ENCODE measurements at places on chromosomes 3 and 15.

DNA sequence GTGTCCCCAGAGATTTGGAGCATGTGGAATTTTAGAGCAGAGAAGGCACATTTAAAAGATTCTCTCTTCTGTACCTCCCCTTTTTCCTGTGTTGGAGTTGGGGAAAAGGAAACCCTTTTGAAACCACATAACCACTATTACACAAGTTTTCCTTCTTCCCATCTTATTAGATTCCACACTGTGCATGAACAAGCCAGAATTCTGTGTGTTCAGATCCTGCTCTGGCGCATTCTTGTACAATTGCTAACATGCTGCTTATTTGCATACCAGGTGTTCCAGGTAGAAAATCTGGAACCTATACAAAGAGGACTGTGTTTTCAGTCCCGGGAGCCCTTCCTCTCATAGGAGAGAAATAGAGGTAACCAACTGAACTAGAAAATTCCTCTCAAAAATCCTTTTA, 2.6 kb upstream of the CIB2 start:
- no peak overlapping the region for H3K27ac ChIP-seq
- H3K27me3 ChIP-seq = no peaks in the 10 kb centered on the region
- no peak for DNase-seq
- no peaks in the 10 kb centered on the region for H3K36me3 ChIP-seq

- H3K4me3 ChIP-seq = no peak overlapping the region
Observed at GRCh38 chr15:101062063-101062462, 142.9 kb downstream of the LRRK1 start.

DNA sequence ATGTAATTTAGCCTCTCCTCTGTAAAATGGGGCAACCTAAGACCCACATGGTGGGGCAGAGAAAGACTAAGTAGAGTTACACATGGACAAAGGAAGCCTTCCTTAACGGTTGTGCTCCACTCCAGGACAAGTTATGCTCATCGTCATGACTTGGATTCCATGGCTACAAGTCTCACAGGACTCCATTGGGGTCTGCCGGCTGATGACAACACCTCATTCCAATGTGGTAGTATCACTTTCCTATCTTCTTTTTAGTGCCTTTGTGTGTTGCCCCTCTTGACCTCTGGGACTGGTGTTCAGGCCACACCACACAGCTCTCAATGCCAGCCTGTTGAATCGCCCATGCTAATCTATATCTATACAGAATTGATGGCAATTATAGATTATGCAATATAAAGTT, 181.3 kb upstream of the WNT5A start:
- DNase-seq = no peak
- H3K36me3 ChIP-seq = no peaks in the 10 kb centered on the region
- H3K4me1 ChIP-seq = no peaks in the 10 kb centered on the region
- no peak overlapping the region for H3K4me3 ChIP-seq

GRCh38 chr3:14990780-14991148, 43.4 kb downstream of the NR2C2 start:
- no peak overlapping the region for H3K4me3 ChIP-seq
- no peak for DNase-seq
- H3K36me3 ChIP-seq = no peaks in the 10 kb centered on the region
- H3K27ac ChIP-seq = no peak overlapping the region
- H3K4me1 ChIP-seq = no peaks in the 10 kb centered on the region

GRCh38 chr3:53195066-53195450, 34.0 kb downstream of the PRKCD start:
- peaks cover 9% of the 10 kb centered on the region for H3K4me1 ChIP-seq
- H3K27ac ChIP-seq = no peak overlapping the region
- H3K36me3 ChIP-seq = peaks cover 4% of the 10 kb centered on the region
- H3K4me3 ChIP-seq = no peak overlapping the region

GRCh38 chr15:78003539-78004008, 73.9 kb downstream of the TBC1D2B start:
- no peak overlapping the region for H3K27ac ChIP-seq
- DNase-seq = no peak
- H3K27me3 ChIP-seq = no peaks in the 10 kb centered on the region

DNA sequence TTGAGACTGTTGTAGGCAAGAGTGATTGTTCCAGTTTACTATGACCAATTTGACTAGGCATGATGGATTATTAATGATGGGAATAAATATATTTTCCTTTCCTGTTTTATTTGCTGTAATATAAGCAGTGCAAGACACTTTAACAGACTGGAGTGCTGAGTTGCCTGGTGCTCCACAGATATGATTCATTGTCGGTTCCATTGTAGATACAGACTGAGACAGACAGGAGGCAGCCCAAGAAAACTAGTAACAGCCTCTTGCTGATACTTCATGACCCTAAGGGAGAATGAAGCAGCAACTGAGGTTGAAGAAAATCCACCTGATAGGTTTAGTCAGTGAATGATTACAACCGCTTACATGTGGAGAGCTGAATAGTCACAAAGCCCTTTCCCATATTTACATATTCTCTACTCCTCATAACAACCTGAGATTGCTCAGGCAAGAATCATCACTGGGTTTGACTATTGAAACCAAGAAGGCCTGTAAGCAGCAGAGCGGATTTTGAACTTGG, 235.1 kb upstream of the TPRG1 start:
- no peak overlapping the region for H3K4me3 ChIP-seq
- H3K27me3 ChIP-seq = no peaks in the 10 kb centered on the region
- no peak for DNase-seq
- no peaks in the 10 kb centered on the region for H3K4me1 ChIP-seq
- H3K36me3 ChIP-seq = no peaks in the 10 kb centered on the region

DNA sequence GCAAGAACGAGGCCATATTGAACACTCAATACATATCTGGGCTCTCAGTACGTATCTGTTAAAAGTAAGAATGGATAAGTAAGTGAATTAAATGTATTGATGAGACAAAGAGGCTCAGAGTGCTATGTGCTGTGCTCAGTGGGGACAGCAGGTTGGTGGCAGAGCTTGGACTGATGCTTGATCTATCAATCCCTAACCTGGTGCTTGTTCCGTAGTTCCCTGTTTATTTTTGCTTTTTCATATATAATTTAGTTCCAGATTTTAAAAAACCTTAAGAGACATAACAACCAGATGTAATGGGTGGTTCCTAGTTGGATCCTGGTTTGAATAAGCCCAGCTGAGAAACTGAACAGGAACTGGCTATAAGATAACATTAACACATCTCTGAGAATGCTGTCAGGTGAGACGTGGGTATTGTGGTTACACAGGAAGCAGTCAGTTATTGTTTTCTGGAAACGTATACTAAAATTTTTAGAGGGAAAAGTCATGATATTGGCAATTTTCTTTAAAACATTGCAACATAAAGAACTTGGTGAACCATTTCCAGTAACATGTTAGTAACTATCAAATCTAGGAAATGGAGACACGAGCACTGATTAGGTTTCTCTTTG, 120.5 kb downstream of the FOXB1 start:
- no peaks in the 10 kb centered on the region for H3K27me3 ChIP-seq
- H3K27ac ChIP-seq = no peak overlapping the region
- no peaks in the 10 kb centered on the region for H3K36me3 ChIP-seq
- no peak for DNase-seq

GRCh38 chr3:70789878-70790277, 477.4 kb upstream of the MDFIC2 start:
- no peaks in the 10 kb centered on the region for H3K36me3 ChIP-seq
- no peaks in the 10 kb centered on the region for H3K27me3 ChIP-seq
- no peak overlapping the region for H3K27ac ChIP-seq

- H3K4me1 ChIP-seq = peaks cover 10% of the 10 kb centered on the region
- peak; percentile 86 for DNase-seq
- no peak overlapping the region for H3K27ac ChIP-seq
- H3K27me3 ChIP-seq = peaks cover under 1% of the 10 kb centered on the region
- H3K36me3 ChIP-seq = no peaks in the 10 kb centered on the region
Observed at GRCh38 chr3:42839616-42840015, 30.4 kb downstream of the ACKR2 start.

GRCh38 chr3:179769411-179770247, 116.8 kb downstream of the USP13 start:
- H3K4me1 ChIP-seq = no peaks in the 10 kb centered on the region
- no peak overlapping the region for H3K27ac ChIP-seq
- DNase-seq = peak; percentile 14
- no peak overlapping the region for H3K4me3 ChIP-seq
- no peaks in the 10 kb centered on the region for H3K27me3 ChIP-seq
